ENCODE measurements at places on chromosomes 6 and 20.

DNA sequence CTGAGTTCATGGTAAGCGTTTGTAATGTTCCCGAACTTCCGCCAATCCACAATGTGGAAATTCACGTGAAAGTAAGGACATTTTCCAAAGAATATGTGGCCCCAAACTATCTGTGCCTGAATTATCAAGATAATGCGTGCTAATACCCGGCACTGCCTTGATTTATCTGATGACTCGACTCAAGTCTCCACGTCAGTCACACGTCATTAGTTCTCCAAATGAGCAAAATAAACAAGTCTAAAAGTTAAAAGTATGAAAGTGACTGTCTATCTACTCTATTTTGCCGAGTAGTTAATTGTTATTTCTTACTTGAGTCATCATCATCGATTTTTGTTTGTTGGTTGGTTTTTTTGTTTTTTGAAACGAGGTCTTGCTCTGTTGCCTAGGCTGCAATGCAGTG is 21.7 kb upstream of the FOXC1 start:
- no peaks in the 10 kb centered on the region for H3K36me3 ChIP-seq
- no peak overlapping the region for H3K27ac ChIP-seq
- no peaks in the 10 kb centered on the region for H3K4me1 ChIP-seq
- no peak for DNase-seq

DNA sequence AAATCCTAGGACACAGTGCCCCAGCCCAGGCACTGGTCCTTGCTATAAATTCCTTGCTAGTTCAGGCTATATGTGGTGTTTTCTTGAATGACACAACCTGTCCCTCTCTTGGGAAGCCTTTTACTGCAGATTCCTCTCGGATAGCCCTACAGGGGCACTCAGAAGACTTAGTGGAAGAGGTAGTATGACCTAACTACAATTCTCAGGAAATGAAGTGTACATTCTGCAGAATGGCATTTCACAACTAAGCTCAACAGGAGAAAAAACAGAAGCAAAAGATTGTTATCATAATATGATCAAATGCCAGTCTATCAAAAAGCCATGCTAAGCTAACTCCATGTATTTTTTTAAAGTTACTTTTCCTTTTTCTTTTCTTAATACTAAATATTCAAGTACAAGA is 66.3 kb upstream of the FBXL4 start:
- no peaks in the 10 kb centered on the region for H3K27me3 ChIP-seq
- no peak for DNase-seq
- H3K4me3 ChIP-seq: no peak overlapping the region
- H3K27ac ChIP-seq: no peak overlapping the region
- no peaks in the 10 kb centered on the region for H3K4me1 ChIP-seq
- no peaks in the 10 kb centered on the region for H3K36me3 ChIP-seq

DNA sequence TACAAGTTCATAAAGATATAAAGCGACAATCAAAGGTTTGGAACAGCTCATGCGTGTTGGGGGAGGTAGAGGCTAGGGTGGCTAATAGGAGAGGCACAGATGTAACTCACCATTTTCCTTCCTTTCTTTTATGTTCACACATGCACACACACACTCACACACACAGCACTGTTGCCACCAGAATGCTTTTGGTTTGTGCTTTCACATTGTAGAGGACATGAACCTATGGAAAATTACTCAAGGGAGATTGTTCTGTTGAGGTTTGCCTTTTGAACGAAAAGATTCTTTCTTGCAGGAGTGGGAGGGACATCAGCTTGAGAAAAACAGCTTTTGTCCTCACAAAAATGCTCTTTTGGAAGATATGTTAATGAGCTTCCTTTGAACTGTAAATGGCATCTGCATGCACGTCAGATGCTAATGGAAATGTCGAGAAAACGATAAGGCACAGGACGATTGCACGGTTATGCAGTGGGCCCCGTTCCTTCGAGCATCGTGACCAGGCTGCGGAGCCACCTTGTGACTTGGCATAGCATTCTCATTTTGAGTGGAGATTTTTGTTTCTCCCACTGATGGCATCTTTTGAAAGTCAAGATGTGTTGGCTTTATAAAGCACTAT is 724.1 kb downstream of the KIF16B start:
- no peaks in the 10 kb centered on the region for H3K4me1 ChIP-seq
- H3K27ac ChIP-seq: no peak overlapping the region
- H3K27me3 ChIP-seq: no peaks in the 10 kb centered on the region
- DNase-seq: no peak

GRCh38 chr6:38789256-38789655 is 74.1 kb downstream of the DNAH8 start:
- H3K4me3 ChIP-seq: no peak overlapping the region
- no peaks in the 10 kb centered on the region for H3K4me1 ChIP-seq
- H3K27ac ChIP-seq: no peak overlapping the region

GRCh38 chr20:5674176-5674660 is 76.0 kb upstream of the SHLD1 start:
- DNase-seq: no peak
- H3K36me3 ChIP-seq: no peaks in the 10 kb centered on the region
- H3K27ac ChIP-seq: no peak overlapping the region
- no peaks in the 10 kb centered on the region for H3K27me3 ChIP-seq

- no peak for DNase-seq
- H3K36me3 ChIP-seq: no peaks in the 10 kb centered on the region
- H3K4me3 ChIP-seq: no peak overlapping the region
Measured at GRCh38 chr20:59385480-59385879, 85.1 kb downstream of the EDN3 start.

GRCh38 chr6:143536461-143536865 is 24.9 kb upstream of the FUCA2 start:
- DNase-seq: peak; percentile 83

- H3K4me1 ChIP-seq: no peaks in the 10 kb centered on the region
- H3K36me3 ChIP-seq: no peaks in the 10 kb centered on the region
- no peak for DNase-seq
Measured at GRCh38 chr6:46555129-46555528, 63.9 kb upstream of the RCAN2 start.

GRCh38 chr20:5810800-5811422 is 60.7 kb downstream of the SHLD1 start:
- no peak overlapping the region for H3K4me3 ChIP-seq
- DNase-seq: no peak
- H3K27ac ChIP-seq: no peak overlapping the region
- no peaks in the 10 kb centered on the region for H3K4me1 ChIP-seq
- no peaks in the 10 kb centered on the region for H3K36me3 ChIP-seq
- H3K27me3 ChIP-seq: no peaks in the 10 kb centered on the region

DNA sequence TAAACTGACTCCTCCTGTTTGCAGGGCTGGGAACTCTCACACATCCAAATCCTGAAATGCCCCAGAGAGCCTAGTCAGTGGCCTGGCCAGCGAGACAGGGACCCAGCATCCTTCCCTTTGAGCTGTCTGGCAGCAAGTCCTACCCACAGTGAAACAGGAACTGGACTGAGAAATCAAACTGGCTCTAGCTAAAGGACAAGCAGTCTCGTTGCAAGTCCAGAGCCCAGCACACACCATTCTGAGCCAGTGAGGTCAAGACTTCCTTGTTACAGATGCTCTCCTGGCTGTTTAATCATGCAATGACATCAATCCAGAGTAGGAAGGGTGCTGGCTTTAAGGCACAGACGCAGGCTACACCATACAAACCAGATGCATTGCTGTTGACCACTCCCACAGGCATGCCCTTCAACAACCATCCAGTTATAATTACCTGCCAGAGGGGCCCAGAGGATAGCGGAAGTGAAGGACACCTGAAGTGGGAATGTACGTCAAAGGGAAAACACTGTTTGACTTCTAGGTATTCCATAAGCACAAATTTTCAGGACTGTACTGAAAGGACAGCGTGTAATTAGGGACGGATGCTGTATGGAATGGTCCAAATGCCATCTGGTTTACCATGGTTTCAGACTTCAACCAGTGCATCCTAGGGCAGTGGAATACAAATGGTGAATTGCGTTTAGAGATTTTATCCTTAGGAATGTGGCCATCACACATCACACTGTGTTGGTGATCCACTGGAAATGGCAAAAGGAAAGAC is 114.4 kb downstream of the SLC23A2 start:
- no peak overlapping the region for H3K4me3 ChIP-seq
- H3K27me3 ChIP-seq: no peaks in the 10 kb centered on the region
- DNase-seq: no peak
- H3K4me1 ChIP-seq: no peaks in the 10 kb centered on the region

DNA sequence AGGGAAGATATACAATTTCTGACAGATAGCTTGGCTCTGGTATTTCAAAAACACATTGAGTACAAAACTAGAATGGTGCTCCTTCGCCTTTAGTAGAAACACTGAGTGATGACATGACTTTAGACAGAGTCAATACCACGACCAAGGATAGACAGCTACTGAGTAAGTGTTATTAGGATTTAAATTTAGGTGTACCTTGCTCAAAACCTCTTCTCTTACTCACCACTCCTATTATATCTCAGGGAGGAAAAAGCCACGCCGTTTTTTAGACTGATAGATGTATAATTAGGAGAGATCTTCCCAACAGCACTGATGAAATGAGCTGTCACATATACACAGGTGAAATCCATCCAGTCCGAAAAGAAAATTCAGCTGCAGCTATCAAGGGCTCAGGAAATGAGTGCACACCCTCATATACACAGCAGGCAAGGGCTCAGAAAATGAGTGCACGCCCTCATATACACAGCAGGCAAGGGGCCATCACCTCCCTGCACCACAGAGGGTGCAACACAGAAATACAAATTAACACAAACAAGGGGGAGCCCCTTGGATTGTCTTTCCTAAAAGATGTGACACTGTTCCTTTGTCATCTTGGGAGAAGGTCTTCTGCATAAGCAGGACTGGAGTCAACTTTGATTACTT is 53.7 kb downstream of the LYRM4 start:
- H3K4me3 ChIP-seq: no peak overlapping the region
- no peaks in the 10 kb centered on the region for H3K27me3 ChIP-seq
- peaks cover 20% of the 10 kb centered on the region for H3K4me1 ChIP-seq
- no peaks in the 10 kb centered on the region for H3K36me3 ChIP-seq
- no peak overlapping the region for H3K27ac ChIP-seq

GRCh38 chr6:54097753-54098152 is 13.5 kb upstream of the MLIP start:
- no peak for DNase-seq
- no peaks in the 10 kb centered on the region for H3K36me3 ChIP-seq
- no peak overlapping the region for H3K4me3 ChIP-seq
- H3K4me1 ChIP-seq: no peaks in the 10 kb centered on the region
- no peak overlapping the region for H3K27ac ChIP-seq

DNA sequence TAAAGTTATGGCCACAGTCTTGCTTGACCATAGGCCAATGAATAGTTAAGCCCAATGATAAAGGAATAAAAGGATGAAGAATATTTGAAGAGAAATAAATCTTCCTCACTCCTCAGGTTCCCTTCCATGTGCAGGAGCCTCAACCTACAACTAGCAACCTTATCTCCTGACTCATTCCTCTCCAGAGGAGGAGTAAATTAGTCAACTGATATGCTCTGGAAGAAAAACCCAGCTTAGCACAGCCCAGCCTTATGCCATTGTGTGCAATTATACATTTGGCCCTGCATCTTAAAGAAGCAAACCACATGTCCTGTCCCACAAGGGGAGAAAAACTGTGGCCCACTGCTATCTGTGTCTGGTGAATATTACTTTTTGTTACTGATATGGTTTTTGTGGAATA is 82.1 kb downstream of the PHIP start:
- H3K4me3 ChIP-seq: no peak overlapping the region
- H3K4me1 ChIP-seq: no peaks in the 10 kb centered on the region
- no peak for DNase-seq
- no peaks in the 10 kb centered on the region for H3K27me3 ChIP-seq

DNA sequence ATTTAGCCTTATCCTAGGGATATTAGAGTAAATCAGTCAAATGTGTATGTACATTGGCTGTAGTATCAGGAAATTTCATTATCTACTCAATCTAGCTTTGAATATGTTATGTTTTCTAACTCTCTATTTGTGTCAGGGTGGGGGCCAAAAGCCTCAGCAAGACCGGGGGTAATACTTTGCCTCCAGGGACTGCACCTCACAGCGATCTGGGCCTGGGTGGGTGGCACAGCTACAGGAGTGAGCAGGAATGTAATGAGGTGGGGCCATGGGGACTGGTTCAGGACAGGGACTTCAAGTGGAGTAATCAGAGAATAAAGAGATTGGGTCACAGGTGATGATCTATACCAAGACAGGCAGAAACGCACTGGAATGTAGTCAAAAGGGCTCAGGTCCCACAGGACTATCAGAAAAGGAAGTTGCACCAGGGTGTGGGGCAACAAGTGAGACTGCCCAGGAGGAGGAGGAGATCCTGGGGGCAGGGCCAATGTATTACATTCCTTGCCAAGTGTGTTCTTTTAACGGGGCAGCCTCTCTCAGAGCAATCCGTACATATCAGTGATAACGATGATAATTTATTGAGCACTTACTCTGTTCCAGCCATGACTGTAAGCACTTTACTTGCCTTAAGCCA is 54.0 kb downstream of the PIGU start:
- H3K27me3 ChIP-seq: no peaks in the 10 kb centered on the region
- H3K4me3 ChIP-seq: no peak overlapping the region
- H3K36me3 ChIP-seq: no peaks in the 10 kb centered on the region

DNA sequence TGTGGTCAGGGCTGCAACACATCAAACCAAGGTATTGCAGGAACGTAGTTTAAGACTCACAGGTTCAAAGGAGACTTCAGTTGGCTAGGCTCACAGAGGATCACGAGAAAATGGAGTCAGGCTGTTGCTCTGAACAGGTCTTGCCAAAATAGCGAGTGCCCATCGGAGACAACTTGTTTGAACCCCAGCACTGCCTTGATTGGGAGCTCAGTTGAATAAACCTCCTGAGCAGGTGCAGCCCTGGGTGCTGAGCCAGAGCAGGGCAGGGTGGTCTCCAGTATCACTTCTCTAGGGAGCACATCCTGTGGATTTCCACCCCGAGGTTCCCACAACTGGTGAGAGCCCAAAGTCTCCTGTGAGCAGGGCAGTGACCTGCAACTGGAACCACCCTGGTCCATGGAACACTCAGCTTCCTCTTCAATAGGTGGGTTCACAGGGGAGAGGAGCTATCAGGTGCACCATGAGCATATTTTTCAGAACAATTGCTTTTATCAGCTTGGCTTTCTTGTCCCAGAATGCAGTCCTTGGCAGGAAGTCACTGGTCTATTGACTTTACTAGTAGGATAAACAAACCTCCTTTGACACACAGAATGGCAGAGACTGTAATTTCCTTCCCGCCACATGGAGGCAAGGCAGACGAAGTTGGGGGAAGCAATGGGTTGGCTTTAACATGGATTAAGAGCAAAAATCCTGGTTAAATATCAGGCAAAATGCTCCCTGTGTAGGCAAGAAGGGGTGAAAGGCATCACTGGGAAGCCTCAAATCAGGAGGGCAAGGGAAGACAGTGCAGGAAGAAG is 267.7 kb upstream of the FOXQ1 start:
- H3K27me3 ChIP-seq: no peaks in the 10 kb centered on the region
- H3K4me1 ChIP-seq: peaks cover 4% of the 10 kb centered on the region
- no peak overlapping the region for H3K4me3 ChIP-seq

Measured in upper lobe of right lung (tissue), 1 donor.